ENCODE measurements at places on chromosomes 7 and 10.

- peak; percentile 90 for DNase-seq
These were observed 26.5 kb downstream of the TNRC18 start for GRCh38 chr7:5396999-5397663.

GRCh38 chr10:58998924-58999713 is 177.3 kb upstream of the PHYHIPL start:
- no peak for DNase-seq

DNA sequence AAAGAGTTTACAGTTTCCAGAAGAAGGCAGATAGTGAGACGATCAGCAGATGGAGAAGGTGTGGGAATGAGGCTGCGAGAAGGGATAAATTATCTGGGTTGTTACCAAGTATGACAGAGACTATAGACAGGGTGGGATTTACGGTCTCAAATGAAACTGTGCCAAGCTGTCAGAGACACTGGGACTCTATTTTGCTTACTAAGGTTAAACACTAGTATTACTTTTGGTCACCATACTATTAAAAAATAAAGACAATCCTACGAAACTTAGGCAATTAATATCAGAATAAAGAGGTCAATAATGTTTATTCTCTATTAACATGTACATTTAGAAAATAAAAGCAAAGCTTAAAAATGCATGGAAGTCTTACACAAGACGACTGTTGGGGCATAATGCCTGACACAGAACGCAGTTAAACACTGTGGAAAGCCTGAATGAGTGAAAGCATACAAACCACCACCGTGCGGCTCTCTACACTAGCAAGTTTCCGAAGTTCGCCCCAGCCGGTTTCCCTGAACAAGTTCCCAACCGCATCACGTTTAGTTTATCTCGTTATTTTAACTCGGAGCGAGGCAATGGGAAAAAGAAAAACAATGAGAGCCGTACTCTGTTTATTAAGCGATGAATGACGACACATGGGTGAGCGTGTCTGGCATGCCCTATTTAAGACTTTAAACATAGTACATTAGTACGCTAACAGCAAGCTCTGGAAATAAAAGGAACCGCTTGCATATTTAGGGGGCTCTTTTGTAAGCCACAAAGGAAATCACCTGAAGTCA is 909 bp upstream of the CC2D2B start:
- DNase-seq = peak; percentile 58

DNA sequence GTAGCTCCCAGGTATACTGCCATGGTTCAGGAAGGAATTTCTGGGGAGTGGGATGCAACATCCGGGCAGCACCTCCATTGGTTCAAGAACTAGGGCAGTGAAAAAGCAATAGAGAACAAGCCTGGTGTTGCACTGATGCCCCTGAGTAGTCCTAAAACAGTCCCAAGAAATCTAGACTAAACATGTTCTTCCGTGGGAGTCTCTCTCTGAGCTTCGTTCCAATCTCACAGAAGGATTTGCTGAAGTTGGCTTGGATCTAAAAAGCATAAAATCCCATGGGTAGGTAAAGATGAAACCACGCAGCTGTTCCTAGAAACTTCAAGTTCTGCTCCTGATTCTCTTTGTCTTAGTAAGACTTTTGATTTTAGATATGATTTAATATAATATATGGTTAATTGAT is 154.5 kb downstream of the PLXDC2 start:
- no peak for DNase-seq

- DNase-seq = no peak
These were observed 60.7 kb downstream of the CCDC3 start for GRCh38 chr10:12940791-12941190.

DNA sequence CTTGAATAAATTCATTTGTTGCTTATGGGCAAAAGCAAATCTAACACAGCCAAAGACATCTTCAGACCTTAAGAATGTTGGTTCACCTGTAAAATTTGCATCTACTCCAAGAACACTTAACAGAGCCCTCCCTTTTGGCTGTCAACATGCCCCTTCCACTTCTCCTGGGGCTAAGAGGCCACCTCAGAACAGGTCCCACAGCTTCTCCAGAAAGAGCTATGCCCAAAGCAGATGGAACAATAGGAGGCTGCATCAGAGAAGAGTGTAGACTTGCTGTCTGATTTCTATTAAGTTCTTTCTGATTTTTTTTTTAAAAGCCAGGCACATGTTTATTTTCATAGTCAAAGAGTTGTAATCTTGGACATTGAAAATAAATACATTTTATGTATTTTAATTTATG is 26.1 kb upstream of the TRIL start:
- DNase-seq = no peak

- DNase-seq = no peak
These were observed 285.8 kb upstream of the COBL start for GRCh38 chr7:51602376-51602775.

- DNase-seq = no peak
These were observed 88.1 kb upstream of the NRP1 start for GRCh38 chr10:33422471-33423153.

DNA sequence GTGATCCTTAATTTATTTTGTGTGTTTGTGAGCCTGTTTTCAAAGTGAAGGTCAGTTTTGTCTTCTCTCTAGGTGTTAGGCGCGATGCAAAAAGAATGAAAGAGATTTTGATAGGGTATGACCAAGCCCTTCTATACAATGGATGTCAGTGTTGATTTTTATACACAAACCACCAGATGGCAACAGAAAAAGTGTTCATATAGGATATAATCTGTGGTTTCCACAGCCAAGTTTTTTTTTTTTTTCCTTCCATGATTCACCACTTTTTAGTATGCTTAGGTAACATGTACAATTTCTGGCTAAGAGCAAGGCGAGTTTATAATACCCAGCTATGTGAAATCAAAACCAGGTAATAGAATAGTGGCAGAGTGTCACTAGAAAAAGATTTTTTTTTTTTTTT is 8.1 kb downstream of the SDK1 start:
- DNase-seq = no peak

- peak; percentile 58 for DNase-seq
These were observed 183.0 kb upstream of the ANK3 start for GRCh38 chr10:60572511-60573194.

DNA sequence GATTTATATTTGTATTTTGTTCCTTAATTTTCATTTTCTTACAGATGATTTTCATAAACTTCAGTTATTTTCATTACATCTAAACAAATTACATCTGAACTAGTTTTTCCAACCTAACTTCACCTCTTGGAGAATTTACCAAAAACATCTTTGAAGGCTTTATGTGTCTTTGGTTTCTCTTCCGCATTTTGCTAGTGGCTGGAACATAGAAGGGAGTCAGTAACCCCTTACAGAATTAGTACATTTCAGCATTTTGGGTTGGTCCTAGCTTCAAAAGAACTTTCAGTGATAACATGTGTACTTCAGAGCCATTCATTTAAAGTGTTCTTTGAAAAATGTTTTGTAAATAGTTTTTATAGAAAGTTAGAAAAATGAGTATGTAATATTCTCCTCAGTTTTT is 169.8 kb upstream of the MTPN start:
- DNase-seq = no peak

DNA sequence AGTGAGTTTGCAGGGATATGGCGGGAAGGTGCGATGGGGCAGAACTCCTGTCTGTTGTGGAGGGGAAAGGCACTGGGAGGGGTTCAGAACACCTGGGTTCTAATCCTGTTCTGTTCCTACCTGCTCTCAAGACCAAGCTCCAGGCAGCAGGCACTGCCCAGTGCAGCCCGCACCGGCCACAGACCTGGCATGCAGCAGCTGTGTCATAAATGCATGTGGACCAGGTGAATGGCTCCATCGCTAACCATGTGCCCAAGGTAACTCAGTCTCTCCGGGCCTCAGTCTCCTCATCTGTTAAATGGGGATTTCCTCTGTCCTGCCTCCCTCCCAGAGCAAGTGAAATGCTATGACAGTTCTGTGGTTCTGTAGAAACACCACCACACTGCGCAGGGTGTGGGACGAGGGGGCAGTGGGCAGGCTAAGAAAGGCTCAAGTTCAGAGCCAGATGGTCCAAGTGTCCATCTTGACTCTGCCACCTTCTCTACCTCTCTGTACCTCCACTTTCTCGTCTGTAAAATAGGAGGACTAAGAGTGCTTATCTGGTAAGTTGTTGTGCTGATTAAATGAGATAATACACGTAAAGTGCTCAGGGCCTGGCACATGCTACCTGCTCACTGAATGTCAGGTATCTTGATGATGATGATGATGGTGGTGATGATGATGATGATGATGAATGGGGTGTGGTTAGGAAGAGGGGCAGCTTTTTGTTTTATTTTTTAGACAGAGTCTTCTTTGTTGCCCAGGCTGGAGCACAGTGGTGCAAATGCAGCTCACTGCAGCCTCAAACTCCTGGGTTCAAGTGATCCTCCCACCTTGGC is 22.9 kb downstream of the ATP6V1F start:
- no peak for DNase-seq

GRCh38 chr10:128263891-128264688 is 137.9 kb upstream of the MKI67 start:
- peak; percentile 74 for DNase-seq

DNA sequence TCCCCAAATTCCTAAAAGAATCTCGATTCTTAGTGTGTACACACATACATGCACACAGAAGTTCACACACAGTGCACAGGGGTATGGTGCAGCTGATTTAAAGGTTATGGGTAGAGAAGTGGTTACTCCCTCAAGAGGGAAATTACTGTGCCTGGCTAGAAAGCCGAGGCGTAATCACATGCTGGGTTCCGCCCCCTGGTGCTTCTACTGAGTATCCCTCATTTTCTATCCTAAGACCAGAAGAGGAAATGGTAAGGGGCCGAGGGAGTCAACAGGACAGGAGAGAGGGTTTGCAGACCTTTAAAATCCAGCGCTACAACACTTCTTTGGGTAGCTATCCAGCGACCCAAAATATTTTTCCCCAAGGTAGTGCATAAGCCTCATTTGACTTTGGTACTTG is 147.3 kb upstream of the TMEM196 start:
- no peak for DNase-seq

- no peak for DNase-seq
These were observed 116.4 kb upstream of the NOBOX start for GRCh38 chr7:144519925-144520324.

GRCh38 chr10:21895932-21896331 is 107.6 kb downstream of the DNAJC1 start:
- DNase-seq = no peak

- DNase-seq = no peak
These were observed 1.7 kb upstream of the CCDC186 start for GRCh38 chr10:114175667-114176066.

- no peak for DNase-seq
These were observed 494.3 kb downstream of the AUTS2 start for GRCh38 chr7:70092314-70093204.

- peak; percentile 9 for DNase-seq
These were observed 52.8 kb downstream of the C10orf105 start for GRCh38 chr10:71666639-71667386.

- DNase-seq = no peak
These were observed 223.1 kb downstream of the CHCHD3 start for GRCh38 chr7:132858760-132859159.

- peak; percentile 57 for DNase-seq
These were observed 11.5 kb upstream of the MICU1 start for GRCh38 chr10:72637398-72637857.

GRCh38 chr7:95527033-95527775 is 41.5 kb downstream of the ASB4 start:
- peak; percentile 13 for DNase-seq

DNA sequence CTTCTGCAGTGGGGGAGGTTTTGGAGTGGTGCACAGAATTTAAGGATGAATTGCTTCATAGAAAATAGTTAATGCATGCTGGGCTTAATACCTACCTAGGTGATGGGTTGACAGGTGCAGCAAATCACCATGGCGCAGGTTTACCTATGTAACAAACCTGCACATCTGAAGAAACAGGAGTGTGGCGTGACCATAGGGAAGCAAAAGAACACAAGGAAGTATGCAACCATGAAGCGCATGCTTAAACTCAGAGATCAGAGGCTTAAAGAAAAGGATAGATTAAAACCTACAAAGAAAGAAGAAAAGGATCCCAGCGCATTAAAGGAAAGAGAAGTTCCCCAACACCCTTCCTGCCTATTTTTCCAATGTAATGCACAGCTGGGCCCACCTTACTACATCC is 22.0 kb downstream of the CCDC126 start:
- DNase-seq = no peak

- DNase-seq = no peak
These were observed 108.4 kb upstream of the ZWINT start for GRCh38 chr10:56469482-56469881.

DNA sequence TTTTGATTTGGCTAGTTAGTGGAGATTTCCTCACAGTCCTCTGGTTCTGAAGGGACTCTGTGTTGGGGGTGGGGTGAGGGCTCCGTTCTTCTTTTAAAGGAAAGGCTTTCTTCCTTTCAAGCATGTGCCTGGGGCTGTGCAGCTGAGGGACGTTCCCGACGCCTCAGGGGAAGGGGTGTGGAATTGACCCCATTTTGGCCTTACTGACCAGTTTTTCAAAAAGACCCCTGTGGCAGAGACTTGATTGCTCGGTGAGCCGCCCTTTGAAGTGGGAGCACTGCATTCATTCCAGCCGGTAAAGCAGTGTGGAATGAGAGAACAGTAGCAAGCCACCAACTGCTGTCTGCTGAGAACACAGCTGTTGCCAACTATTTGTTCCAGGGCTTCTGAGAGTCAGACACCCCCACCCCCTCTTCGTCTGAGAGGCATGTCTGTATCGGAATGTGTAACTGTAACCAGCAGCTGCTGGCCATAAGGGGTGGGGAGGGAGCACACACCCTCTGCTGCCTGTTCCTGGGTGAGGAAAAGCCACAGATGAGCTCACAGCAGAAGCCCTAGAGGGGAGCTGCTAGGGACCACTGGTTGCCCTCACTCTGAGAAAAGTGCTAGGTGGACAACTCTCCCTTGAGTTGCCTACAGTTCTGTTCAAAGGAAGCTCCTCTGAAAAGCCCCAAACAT is 33.2 kb downstream of the WBP1L start:
- DNase-seq = peak; percentile 36

- no peak for DNase-seq
These were observed 22.7 kb downstream of the BBS9 start for GRCh38 chr7:33152087-33152486.

DNA sequence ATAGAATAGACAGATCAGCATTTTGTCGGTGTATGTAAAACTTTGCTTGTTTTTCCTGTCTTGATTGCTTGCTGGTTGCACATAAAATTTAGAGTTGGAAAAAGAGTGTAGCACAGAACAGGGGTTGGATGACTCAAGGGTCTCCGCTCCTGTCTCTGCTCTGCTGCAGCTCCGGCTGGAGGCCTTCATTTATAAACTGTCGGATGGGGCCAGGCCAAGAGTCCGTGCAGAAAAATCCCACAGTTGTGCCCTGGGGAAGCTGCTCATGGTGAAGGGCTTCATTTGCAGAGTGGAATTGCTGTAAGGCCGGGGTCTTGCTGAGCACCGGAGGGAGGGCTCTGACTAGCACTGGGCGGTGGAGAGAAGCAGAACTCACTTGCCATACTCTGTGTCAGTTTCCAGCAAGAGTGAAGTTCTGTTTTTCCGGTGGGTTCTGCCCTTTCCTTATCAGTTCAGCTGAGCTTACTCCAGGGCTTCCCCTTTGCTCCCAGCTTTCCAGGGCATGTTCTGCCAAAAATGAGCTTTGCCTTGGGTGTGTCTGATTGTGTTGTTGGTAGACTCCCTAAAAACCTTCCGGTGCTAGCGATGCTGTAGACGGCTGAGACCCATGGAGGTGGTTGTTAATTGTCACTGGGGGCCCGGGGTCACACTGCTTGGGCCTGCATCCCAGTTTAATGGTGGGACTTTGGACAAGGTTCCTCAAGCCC is 67.2 kb downstream of the CAMK1D start:
- no peak for DNase-seq
